NCI-H1092 treated with DMSO at 0.1 percent for 48 hours (cell line): ENCODE measurements at places on chromosomes 4 and X.

DNA sequence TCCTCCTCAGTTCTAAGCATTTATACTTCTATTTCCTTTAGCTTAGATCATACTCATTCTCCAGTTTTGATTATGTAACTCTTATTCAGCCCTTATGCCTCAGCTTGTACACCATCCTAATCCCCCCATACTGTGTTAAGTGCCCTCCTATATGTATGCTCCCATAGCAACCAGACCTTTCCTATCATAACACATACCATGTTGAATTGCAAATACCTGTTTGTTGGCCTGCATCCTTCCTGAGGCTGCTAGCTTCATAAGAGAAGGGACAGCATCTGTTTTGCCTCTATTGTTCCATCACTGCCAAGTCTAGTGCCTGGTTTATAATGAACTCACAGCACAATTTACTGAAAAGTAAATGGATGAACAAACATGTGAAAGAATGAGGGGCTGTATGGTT, 443.7 kb downstream of the CENPC start:
- peak; percentile 63 for DNase-seq

DNA sequence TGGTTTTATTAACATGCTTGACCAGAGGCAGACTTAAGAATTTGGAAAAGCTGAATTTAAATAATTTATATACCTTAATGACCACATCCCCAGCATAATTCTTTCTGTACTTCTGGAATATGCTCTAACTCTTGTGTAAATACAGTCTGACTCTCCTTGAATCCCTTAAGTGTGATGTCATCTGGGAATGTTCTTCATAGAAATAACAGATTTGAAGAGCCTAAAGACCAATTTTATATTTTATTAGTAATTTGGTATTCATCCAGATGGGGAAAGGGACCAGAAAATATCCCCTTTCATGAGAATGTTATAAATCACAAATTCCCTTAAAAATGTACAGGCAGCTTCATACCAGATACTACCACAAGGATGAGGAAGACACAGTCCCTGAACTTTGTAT, 58.3 kb downstream of the KCNIP4 start:
- no peak for DNase-seq

DNA sequence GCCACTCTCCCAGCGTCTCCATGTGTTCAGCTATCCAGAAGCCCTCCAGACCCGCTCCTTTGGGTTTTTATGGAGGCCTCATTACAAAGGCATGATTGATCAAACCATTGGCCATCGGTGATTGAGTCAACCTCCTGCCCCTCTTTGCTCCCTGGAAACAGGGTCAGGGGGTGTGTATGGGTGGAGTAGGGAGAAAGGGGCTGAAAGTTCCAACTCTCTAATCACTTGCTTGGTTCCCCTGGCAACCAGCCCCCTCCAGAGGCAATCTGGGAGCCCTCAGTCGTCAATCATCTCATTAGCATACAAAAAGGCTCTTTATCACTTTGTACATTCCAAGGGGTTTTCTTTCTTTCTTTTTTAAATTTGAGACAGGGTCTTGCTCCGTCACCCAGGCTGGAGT, 2.3 kb downstream of the TRIM2 start:
- no peak for DNase-seq

- no peak for DNase-seq
These were observed 237.2 kb downstream of the EVC2 start for GRCh38 chr4:5471206-5471605.

GRCh38 chr4:6306299-6306698, 36.6 kb downstream of the WFS1 start:
- no peak for DNase-seq

DNA sequence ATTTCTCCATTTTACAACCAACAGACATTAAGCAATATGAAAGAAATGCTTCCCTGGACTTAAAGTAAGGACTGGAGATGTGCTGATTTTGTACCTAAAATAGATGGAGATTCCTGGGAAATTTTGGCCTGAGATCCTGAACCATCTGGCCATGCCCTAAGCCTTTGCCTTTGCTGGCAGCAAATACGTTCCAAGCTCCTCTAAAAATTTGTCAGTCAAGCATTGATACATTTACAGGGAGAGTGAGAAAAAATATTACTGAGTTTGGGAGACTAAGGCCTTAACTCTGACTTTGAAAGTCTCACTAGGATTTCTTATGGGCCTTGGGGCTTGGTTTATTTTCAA, 63.9 kb downstream of the FHDC1 start:
- DNase-seq, result no peak

DNA sequence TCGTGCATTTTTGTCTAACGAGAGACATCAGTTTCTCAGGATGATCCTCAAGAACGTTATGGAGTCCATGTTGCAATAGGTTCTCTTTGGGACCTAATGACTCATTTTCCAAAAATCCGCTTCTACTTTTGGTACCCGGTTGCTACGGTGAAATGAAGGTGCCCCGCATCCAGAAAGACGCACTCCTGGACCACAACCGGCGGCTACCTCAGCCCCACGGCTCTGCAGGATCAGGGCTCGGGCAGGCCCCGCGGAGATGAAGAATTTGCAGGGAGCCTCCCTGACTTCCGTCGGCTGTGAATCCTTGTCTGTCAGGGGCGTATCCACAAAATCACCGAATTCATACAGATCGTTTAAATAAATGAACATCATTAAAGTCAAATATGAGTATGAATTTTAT, 15.6 kb downstream of the GTPBP6 start:
- no peak for DNase-seq

DNA sequence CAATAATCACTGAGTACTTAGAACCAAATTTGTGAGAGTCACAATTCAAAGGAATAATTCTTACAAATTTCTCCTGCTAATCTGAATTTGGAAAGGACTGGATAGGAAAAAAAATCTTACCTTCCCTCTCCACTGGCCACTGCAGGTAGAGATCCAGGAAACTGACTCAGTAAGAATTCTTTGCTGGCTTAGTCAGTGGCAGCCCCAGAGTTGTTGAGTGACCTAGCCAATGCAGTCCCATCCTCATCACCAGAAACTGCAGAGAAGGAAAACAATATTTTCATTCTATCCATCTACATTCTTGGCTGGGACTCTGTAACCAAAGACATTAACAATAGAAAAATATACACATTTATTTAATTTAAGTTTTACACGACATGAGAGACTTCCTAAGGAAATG, 572.0 kb downstream of the ADGRL3 start:
- no peak for DNase-seq

DNA sequence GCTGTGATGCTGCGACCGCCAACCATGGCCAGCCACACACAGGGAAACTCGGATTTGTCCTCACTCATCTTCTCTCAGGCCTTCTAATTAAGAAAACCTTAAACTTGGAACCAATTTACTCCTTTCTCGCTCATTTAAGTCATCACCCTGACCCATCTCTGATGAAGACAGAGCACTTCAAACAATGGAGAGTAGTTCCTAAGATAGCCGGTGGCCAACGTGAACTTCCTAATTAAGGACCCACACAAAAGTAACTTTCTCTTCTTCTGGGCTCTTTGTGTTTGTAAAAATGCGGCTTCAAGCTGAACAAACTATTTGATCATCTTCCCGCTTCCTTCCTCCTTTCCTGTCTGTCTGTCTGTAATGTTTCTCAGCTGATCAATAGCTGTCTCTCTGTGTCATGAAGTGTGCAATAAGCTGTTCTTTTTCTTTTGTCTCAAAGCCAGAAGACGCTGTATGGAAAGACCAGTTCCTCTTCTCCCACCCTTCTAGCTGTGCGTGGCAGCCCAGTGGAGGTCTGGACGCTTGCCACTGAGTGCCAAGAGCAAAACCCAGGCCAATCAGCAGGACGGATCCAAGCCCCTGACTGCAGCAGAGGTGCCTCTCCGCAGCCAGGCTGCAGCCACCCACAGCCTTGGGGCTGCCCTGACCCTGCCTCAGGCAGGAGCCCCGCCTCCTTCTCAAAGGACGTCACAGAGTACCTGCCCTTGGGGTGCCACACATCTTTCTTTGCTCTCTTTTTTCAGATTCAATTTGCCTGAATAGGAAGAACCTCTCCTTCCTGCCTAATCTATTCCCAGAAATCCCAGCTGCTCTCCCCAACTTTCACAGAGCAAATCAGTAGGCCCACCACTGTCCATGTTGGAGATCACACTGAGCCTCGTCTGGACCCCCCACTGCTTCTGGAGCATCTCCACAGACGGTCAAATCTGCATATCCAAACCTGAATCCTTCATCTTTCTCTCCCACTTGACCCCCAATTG, 59.3 kb downstream of the MAML3 start:
- DNase-seq, result peak; percentile 64

DNA sequence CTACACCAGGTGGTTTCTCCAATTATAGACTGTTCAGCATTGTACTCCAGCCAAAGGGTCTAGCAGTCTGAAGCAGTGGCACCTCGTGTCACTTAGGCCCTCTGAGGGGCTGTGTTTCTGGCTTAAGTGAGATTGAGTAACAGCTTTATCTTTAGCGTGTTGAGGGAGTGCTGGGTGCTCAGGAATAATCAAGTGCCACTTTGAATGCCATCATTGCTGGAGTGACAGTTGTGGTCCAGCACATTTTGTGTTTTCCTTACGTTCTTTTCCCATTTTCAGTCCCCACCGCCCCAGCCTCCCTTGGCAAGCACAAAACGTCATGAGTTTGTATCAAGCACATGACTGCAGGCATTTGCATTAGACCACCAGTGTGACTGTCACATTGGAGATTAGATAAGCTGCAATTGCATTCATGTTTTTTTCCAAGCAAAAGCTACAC, 58.7 kb downstream of the FNIP2 start:
- DNase-seq, result no peak

DNA sequence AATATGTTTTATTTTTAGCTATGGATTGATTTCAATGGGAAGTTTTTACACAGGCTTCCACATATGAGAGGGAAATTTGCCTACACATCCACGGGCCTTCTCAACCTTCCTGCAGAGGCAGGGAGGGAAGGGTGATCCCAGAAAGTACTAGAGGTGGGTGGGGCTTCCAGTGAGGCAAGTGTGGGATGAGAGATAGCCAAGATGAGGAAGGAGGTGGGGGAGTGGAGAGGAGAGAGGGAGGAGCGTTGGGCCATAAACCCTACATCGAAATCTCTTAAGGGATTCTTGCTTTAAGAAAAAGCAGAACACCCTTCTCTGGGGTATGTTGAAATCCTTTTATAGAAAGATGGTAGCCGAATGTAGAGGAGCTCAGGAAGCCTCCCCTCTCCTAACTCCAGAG, 19.0 kb downstream of the NKX6-1 start:
- no peak for DNase-seq

DNA sequence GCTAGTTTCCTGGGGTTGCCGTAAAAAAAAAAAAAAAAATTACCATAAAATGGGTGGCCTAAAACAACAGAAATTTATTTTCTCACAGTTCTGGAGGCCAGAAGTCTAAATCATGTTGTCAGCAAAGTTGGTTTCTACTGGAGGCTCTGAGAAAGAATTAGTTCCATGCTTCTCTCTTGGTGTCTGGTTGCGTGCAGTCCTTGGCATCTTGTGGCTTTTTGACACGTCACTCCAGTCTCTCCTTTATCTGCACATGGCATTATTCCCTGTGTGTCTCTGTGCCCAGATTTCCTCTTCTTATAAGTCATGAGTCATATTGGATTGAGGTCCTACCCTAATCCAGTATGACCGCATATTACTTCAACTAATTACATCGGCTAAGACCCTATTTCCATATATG, 38.7 kb downstream of the SPATA4 start:
- DNase-seq, result no peak

DNA sequence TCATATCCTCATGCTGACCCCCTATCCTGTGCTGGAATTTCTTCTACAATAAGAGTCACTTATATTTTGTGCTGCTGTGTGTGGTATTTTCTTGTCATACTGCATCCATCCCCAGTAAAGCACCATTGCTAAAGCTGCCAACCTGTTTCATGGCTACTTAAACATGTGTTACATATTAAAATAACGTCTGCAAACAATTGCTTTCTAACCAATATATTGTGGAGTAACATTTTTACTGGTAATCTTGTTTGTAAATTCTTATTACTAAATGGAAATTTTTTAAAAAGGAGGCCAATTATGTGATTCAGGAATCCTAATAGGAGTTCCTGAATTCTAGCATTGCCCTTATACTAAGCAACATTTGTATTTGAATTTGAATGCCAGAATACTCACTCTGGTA, 160.3 kb upstream of the VEGFC start:
- DNase-seq, result no peak

GRCh38 chr4:186839122-186840037, 115.7 kb upstream of the FAT1 start:
- DNase-seq, result no peak

DNA sequence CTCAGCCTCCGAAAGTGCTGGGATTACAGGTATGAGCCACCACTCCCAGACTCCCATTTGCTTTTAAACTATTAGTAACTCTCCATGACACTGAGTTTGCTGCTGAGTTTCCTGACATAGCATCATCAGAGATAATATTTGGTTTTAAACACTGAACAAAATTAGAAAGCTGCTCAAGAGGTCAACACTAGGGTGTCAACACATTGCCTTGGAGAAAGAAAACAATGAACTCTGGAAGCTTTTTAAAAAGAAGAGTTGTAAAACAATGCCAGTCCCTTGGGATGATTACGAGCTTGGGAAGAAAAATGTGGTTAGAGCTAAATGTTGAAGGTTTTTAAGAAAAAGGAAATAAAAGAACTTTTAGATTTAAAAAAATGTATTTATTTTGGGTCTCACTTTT, 264.8 kb downstream of the CAMK2D start:
- no peak for DNase-seq

DNA sequence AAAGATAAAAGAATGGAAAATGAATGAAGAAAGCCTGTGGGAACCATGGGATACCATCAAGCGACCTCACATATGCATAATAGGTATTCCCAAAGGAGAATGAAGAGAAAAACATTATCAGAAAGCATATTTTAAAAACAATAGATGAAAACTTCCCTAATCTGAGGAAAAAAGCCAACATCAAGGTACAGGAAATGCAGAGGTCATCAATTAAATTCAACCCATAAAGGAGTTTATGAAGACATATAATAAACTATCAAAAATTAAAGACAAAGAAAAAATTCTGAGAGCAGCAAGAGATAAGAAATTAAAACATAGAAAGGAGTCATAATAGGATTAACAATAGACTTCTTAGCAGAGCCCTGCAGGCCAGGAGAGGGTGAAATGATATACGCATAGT, 397.5 kb downstream of the GPM6A start:
- no peak for DNase-seq

DNA sequence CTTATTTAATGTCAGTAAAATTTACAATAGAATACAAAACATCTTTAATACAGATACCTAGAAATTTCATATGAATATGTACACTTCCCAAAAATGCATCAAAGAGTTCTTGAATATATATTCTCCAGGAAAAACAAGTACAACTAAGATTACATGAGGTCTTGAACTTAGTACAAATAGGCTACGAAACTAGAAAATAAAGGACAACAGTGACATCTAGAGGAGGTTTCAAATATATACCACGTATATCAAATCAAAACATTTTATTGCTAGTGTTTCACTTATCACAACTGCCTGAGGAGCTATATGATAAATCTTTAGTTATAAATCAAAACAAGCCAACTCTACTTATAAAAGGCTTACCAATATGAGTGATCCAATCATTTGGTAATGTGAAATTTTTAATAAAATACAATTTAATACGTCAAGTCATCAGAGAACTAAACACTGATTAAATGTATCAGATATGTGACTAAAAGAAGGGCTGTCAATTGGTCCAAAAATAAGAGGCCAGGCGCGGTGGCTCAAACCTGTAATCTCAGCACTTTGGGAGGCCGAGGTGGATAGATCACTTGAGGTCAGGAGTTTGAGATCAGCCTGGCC, 36.6 kb downstream of the ANAPC10 start:
- DNase-seq, result peak; percentile 60
